ENCODE measurements at places on chromosomes 5 and 9.

DNA sequence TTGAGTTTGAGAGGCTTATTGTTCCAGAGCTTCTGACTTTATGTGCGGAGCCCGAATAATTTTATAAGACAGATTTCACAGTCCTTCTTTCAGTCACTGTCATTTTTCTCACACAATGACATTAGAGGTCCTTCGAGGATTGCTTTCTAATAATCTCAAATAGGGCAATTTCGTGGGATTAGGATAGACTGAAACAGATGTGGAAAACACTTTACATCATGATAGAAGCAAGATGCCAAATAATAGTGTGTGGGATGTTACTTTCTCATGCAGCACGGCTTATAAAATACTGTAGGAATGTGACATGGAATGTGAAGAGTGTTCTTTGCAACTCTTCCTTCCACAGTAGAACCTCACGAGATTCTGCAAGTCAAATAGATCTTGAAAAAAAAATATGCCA lies 451.3 kb downstream of the SEMA5A start:
- no peak for DNase-seq

- no peak for DNase-seq
Measured at GRCh38 chr5:149423049-149423793, 44.1 kb upstream of the IL17B start.

GRCh38 chr9:126587187-126588185 lies 26.2 kb upstream of the LMX1B start:
- no peak for DNase-seq

DNA sequence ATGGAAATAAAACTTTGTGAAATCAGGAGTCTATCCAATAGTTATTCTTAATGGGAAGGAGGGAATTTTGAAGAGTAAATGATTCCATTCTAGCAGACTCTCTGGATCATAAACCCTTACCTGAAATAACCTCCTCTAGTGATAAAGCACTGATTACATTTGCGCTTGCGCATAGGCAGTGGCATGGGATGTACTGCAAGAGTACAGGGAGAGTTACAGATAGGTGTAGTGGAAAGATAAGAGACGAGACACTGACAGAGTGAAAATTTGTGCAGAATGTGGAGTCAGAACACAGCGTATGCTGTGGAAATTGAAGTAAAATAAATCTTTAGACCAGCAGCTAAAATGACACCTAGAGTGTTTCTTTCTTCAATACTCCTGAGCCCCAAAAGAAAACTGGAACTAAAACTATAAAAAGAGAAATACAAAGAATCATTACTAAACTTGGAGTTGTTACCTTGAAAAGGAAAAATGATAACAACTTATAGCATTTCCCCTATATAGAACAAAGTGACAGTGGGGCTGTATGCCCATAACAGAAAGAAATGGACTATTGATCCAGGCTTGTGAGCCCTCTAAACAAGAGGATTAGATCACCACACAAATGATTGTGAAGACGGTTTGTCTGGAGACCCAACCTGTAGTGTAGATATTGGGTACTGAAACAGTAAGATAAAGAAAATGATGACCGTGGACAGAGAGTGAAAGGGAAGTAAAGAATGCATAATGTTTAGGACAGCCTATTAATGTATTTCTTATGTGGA lies 1471.2 kb upstream of the NUDT12 start:
- no peak for DNase-seq

DNA sequence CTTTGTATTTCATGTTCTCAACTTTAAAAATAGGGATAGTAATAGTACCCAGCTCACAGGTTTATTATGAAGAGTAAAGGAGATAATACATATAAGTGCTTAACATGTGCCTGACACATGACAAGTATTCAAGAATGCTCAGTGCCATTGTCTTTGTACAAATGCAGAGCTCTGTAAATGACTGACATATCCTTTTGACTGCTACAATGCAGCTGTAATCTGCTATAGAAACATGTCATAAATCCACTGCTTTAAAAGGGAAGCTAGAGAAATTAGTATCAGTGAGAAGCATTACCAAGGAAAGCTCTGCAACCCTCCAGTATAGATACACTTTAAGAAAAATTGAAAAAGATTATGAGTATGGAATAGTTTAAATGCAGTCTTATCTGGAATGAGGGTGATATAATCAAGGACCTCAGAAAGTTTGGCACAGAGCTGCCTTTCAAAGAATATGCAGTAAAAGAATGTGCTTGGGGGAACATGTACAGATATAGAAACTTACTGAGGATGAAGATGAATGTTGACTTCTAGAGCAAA lies 17.9 kb downstream of the ERAP1 start:
- no peak for DNase-seq

- DNase-seq = no peak
Measured at GRCh38 chr9:36550135-36550534, 22.6 kb upstream of the MELK start.

- no peak for DNase-seq
Measured at GRCh38 chr5:447501-447900, 4.5 kb downstream of the EXOC3 start.

GRCh38 chr9:89731262-89732182 lies 126.7 kb downstream of the GADD45G start:
- no peak for DNase-seq

DNA sequence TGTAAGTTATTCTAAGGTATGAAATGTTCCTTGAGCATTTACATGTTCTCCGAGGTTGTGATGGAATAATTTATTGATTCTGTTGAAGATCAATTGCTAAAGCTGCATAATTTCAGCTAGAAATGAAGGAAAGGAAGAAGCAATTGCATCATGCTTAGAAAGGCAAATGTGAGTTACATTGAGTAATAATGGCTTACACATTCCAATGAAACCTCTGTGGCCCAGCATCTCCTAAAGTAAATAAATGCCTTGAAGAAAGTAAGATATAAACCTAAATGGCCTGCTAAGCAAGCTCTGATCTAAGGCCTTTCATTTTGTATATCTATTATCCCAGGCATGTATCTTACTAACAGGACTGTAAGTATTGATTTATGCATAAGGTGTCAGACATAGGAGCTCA lies 677.3 kb upstream of the RGMB start:
- no peak for DNase-seq

DNA sequence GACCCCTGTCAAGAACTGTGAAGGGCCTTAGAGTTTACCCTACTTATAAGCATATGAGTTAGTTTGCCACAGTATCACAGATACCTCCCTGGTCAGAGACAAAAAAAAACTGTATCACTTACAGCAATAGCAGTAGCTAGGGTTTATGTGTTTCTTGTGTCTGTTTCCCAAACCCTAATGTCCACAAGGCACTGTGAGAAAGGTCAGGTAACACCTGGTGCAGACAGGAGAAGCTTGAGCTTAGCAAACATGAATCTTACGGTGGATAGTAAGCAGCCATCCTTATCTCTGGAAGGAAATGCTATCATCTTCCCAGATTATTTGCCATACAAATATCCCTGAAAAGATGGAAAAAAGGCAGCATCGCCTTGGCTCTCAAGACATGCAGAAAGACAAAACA lies 208.5 kb upstream of the KCNN2 start:
- DNase-seq = no peak

DNA sequence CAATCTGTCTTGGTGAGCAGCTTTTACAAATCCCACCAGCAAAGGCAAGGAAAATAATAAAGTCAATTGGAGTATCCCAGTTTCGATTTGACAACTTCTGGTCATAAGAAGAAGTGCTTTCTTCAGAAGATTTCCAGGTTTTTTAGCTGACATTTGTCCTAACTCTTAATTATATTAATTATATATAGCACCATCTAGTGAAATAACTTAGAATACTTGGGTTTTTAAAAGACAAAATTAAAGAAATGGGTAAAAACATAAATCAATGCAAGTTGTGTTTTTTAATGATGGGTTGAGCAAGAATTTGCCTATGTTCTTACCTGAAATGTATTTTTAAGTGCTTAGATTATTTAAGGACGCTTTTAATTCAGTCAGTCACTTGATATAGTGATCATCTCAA lies 421.8 kb downstream of the ACTL7B start:
- no peak for DNase-seq

GRCh38 chr5:124421584-124421983 lies 324.9 kb downstream of the ZNF608 start:
- no peak for DNase-seq

DNA sequence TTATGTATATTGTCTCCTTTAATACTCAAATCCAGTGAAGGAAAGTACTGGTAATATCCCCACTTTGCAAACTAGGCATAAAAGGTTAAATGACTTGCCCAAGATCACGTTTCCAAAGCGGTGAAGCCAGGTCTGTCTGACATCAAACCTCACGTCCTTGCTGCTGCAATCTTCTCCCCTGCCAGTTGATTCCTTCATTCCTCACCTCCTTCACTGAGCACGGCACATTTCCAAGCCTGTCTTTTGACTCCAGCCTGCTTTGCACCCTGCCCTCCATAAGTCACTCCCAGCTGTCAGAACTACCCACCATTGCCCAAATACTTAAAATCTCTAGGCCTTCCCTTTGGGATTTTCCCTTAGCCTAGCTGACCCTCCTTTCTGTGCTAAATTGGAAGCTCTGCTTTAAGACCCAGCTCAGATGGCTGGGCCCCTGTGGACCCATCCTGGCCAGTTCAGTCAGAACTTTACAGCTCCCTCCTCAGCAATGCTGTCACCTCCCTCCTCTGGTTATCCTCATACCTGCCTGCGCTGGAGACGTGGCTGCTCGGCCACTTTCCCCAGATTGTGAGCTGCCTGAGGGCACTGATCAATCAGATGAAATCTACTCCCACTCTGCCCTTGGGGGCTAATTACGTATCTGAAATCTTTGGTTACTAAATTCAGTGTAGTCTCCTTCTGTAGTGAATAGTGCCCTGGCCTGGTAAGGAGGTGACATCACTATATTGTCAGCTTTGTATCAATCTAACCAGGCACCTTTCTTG lies 51.2 kb downstream of the SLC36A1 start:
- no peak for DNase-seq

GRCh38 chr5:176736931-176737745 lies 73.2 kb upstream of the UNC5A start:
- DNase-seq = no peak
